ENCODE measurements at places on chromosomes 4 and X. TPM values are rescaled to one million over a fixed set of nuclear protein-coding genes. Genes with fewer than 3 reads are reported as not detected.

SULT1B1 gene
- total RNA-seq: 0.07 TPM

FABP2 gene
- not detected for total RNA-seq

MEPE gene
- not detected for total RNA-seq

DSPP gene
- total RNA-seq: not detected

TMEM128 gene
- 23.5 TPM for total RNA-seq

YTHDC1 gene
- 49.4 TPM for total RNA-seq

IL13RA2 gene
- total RNA-seq: 0.85 TPM

TCEAL5 gene
- total RNA-seq: not detected

CXCL11 gene
- total RNA-seq: 0.44 TPM

GIMD1 gene
- not detected for total RNA-seq

HGFAC gene
- total RNA-seq: not detected

TRIM75 gene
- total RNA-seq: not detected
